AG10803 (cell line): ENCODE measurements at places on chromosomes 4 and X.

GRCh38 chr4:104500442-104500841, 5.7 kb upstream of the CXXC4 start:
- DNase-seq: no peak

DNA sequence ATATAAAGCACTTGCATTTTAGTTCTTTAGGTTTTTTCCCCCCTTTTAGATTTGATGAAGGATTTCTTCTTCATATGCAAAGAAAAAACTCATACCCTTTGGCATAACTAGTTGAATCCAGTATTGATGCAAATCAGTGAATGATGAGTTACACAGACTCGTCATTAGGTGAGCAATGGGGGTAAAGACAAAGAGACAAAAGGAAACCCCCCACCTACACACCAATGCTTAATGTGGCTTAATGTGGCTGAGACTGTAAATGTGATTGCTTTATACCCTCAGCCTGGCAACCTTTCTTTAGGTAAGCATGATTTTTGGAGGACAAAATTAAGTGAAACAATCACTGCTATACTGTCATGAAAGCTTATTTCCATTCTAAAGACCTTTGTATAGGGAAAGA, 39.5 kb downstream of the CD40LG start:
- no peak for DNase-seq

DNA sequence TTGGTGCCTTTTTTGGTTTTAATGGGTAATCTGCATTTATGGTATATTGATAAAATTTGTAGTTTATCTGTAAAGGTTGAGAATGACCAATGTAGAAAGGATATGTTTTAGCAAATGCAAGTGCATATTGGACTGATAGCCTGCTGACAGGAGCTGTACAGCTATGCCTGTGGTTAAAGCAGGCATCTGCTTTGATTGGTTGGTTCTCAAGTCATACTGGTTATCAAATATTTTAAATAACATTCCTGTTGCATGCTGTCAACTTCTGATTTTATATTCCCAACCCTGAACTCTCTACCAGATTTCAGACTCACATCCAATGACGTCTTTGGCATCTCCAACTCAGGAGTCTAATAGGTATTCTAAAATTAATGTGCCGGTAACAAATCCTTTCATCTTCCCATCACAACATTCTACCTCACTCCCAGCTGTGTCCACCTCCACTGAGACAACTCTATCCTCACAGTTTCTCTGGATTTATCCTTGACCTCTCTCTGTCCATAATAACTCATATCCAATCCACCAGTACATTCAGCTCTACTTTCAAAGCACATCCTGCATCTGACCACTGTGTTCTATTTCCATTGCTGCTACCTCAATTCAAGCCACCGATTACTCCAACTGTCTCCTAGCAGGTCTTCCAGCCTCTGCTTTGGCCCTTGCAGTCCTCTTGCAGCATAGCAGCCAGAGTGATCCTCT, 125.7 kb downstream of the CAMK2D start:
- peak; percentile 82 for DNase-seq

- DNase-seq: peak; percentile 58
Observed at GRCh38 chr4:64539234-64539849, 130.1 kb upstream of the TECRL start.

- DNase-seq: no peak
Observed at GRCh38 chr4:43778187-43778915, 670.3 kb downstream of the KCTD8 start.

GRCh38 chrX:6810776-6811175, 275.9 kb upstream of the VCX3A start:
- peak; percentile 0 for DNase-seq

GRCh38 chr4:156252358-156252921, 298.8 kb upstream of the CTSO start:
- DNase-seq: peak; percentile 15

- no peak for DNase-seq
Observed at GRCh38 chr4:1058997-1059665, 47.7 kb downstream of the FGFRL1 start.

DNA sequence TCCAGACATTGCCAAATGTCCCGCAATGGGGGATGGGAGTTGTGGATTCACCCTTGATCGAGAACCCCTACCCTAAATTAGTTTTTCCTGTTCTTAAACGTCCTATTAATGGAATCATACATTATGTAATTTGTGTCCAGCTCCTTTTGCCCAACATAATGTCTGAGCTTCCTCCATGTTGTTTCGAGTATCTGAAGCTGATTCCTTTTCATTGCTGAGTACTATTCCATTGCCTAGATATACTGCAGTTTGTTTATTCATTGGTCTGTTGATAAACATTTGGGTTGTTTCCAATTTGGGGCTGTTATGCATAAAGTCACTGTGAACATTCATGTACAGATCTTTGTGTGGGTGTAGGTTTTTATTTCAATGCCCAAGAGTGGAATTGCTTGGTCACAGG, 251.3 kb downstream of the BCOR start:
- DNase-seq: no peak

DNA sequence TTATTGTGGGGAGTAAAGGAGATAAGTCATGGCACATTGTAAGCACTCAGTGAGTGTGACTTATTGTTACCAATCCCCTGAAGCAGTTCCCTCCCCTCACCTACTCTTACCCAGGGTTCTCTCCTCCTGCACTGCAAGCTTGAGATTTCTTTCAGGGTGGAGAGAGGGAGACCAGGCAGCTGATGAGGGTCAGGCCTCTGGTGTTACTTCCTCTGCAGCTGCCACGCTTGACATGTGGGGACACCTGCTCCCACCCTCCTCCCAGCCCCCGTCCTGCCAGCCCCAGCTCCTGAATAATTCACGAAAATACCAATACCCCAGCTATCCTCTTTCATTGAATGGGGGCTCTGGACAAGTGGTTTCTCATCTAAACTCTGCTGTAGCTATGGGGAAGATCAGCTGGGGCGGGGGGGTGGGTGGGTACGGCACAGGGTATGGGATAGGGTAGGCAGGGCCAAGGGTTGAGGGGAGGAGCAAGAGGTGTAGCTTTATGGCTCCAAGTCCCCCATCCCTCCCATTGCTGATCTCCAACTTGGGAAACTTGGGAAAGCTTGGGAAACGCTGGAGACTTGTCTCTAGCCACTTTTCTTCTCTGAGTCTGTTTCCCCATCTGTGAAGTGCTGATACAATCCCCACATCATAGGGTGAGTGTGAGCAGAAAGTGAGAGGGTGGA, 148.5 kb upstream of the PJA1 start:
- no peak for DNase-seq

DNA sequence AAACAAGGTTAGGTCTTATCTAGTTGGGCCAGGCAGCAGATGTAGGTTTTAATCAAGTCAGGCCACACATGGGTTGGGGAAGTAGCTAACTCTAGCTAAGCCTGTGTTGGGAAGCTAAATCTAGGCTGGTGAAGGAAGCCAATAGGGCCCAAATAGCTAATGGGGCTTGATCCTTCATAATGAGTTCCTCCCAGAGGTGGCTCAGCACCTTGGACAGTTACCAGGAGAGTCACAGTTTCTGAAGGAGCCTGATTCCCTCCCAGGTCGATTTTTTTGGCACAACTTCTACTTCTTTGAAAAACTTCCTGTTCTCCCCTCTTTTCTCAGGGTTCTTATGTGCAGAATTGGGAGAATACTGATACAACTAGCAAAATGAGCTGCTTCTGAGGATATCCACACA, 242.5 kb upstream of the PRPS2 start:
- peak; percentile 6 for DNase-seq

GRCh38 chrX:91066104-91066503, 368.5 kb upstream of the PABPC5 start:
- DNase-seq: no peak

GRCh38 chr4:31194823-31195222, 474.7 kb downstream of the PCDH7 start:
- DNase-seq: no peak

- peak; percentile 81 for DNase-seq
Observed at GRCh38 chr4:186726426-186727168, 2.9 kb upstream of the FAT1 start.

DNA sequence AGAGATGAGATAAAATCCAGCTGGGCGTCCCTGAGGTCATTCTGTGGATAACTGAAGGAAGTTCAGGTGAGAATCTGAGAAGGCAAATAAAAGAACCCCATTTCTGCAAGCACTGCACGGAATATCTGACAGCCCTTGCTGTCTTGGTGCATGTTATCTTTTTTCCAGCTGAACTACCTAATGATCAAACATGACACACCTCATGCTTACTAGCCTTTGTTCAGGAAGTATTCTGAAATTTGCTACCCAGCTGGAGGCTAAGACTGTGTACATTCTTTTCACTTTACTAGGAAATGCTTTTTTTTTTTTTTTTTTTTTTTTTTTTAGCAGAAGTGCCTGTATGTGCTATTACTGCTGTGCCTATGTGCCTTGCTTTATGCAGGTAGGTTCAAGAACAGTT, 718.1 kb downstream of the SMARCA1 start:
- DNase-seq: no peak

DNA sequence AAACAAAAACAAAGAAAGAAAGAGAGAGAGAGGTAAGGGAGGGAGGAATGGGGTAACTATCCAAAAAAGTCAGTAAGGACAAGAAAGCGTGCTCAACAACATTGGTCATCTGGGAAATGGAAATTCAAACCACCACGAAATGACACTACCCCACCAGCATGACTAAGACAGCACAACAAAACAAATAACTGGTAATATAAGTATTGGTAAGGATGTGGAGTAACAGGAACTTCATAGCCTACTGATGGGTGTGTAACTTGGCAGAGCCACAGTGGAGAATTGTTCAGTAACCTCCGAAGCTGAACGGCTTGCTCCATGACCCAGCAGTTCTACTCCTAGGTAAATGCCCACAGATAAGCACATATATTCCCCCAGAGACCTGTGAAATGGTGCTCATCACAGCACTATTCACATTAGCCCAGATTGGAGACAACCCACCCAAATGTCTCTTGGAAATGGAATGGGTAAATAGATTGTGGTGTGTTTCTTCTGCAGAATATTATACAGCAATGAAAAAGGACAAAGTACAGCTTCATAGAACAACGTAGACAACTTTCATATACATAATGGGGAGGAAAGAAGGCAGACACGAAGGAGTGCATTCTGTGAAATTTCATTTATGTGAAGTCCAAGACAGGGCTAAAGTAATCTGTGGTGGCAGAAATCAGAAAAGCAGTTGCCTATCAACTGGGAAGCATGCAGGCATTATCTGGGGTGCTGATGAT, 95.5 kb upstream of the ATP6AP2 start:
- no peak for DNase-seq

DNA sequence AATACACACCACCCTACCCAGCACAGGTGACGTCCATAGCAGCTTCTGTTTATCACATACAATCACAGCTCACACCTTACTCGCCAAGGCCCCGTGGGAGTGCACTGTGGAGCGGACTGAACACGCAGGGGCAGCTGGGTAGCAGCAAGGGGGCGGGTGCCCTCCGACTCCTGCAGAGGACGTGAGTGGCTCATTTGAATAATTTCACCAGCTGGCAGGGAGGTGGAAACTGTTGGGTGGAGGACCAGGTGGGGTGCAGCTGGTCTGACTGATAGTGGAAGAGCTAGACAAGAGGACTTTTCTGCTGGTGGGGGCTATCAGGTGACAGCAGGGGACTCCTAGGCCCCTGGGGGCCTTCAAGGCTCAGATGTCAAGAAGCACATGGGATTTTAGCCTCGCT, 16.3 kb downstream of the MAN2B2 start:
- no peak for DNase-seq

DNA sequence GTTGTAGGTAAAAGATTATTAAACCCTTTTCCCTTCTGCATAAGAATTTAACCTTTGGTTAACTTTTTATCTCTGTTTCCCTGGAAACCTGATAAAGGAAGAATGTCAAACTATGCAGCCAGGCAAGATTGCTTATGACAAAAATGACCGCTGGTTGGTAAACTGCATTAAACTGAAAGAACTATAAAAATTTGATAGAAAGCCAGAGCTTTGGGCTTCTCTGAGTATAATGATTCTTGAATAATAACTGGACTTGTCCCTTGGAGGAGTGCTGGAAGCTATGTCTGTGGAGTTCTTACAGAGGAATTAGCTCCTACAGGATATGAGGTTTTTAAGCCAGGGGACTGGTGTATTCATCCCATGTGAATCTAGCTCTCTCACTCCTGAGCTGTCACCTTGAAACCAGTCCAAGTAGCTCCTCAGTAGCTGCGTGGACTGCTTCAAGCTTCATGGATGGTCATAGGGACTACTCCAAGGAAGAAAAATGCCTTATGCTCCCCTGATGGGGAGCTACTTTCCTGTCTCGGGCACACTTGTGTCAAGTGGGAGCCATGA, 52.0 kb downstream of the RASL11B start:
- peak; percentile 80 for DNase-seq

DNA sequence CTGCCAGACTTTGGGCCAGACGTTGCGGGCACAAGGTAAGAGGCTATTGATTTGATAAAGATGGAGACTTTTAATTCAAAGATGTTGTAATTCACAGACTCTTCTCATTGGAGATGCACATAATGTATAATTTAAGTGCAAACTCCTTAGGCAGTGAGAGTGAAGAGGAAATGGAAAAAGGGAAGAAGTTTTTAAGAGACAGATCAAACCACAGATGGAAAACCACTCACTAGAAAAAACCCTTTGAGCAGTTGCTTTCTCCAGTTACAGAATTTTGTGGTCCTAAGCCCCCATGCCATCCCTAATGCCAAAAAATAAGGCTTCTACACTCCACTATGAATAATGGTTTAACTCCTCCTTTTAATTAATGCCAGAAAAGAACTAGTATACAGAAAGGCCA, 977.1 kb upstream of the PRKX start:
- no peak for DNase-seq

- DNase-seq: no peak
Observed at GRCh38 chr4:86152454-86152853, 207.4 kb downstream of the MAPK10 start.

DNA sequence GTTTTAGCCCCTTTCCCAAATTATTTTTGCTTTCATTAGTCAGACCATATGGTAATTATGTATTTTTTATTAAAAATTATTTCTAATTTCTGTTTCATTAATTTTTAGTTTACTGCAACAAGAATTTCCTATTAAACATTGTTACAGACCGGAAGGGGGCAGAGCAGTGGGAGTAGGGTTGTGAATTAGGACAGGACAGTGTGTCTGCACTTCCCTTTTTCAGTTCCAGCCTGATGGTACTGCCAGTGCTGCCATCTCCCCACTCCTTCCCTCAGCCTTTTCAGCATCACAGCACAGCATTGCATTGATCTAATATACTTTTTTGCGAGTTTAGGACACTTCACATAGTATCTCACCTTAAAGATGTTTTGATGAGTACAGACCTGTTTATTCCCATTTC, 76.5 kb downstream of the STIM2 start:
- no peak for DNase-seq

DNA sequence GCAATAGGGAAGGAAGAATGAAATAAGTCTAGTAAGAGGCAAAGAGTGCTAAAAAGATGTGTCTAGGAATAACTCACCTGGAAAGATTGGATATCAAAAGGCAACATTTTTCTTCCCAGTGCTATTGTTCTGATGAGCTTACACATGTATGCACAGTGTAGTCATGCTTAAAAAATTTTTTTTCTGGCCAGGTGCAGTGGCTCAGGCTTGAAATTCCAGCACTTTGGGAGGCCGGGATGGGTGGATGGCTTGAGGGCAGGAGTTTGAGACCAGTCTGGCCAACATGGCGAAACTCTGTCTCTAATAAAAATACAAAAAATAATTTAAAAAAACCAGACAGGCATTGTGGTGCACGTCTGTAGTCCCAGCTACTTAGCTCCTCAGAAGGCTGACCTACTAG, 795.8 kb upstream of the IGFBP7 start:
- DNase-seq: no peak

- DNase-seq: no peak
Observed at GRCh38 chrX:19794690-19795089, 92.7 kb downstream of the SH3KBP1 start.

GRCh38 chr4:108031427-108032083, 41.9 kb downstream of the HADH start:
- DNase-seq: no peak
